AG08395 (cell line): ENCODE measurements at places on chromosomes 16 and 17.

GRCh38 chr17:14325618-14326167, 24.8 kb downstream of the HS3ST3B1 start:
- DNase-seq: no peak

GRCh38 chr17:82950525-82951102, 110.8 kb upstream of the ZNF750 start:
- DNase-seq: no peak

- DNase-seq: no peak
Measured at GRCh38 chr17:57255182-57255775, 1.0 kb upstream of the MSI2 start.

GRCh38 chr17:74369665-74370490, 2.6 kb downstream of the GPR142 start:
- DNase-seq: no peak

DNA sequence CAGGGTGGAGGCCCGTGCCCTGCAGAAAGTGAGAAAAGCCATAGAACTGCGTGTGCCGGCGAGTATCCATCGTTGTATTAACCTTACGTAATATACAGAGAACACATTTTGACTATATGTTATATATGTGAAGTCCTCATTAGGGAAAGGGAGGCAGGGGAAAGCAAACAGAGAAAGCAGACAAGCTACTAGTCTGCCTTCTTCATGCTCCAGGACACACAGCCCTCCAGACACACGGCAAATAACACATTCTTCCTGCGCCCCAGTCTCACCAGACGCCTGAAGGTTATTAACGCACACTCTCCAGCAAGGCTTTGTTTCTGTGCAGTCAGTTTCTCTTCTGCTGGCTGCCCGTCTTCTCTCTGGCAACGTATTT, 28.8 kb downstream of the PRDM7 start:
- DNase-seq: no peak

DNA sequence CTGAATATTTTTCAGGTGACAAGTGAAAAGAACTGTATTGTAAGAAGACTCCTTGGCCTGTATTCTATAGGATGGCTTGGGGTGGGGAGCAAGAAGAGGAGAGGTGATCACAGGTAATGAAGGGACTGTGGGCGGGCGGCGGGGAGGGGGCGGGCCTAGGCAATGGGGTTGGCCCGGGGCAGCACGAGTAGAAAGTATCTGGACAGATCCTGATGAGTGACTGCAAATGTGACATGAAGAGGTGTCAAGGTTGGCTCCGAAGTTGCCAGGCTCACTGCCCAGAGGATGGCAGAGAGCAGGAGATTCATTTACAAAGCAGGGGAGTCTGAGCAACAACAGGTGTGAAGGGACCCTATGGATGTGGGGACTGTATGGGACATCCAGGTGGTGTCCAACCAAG, 10.8 kb upstream of the G6PC1 start:
- no peak for DNase-seq

GRCh38 chr17:21061158-21061835, 18.5 kb upstream of the USP22 start:
- no peak for DNase-seq

DNA sequence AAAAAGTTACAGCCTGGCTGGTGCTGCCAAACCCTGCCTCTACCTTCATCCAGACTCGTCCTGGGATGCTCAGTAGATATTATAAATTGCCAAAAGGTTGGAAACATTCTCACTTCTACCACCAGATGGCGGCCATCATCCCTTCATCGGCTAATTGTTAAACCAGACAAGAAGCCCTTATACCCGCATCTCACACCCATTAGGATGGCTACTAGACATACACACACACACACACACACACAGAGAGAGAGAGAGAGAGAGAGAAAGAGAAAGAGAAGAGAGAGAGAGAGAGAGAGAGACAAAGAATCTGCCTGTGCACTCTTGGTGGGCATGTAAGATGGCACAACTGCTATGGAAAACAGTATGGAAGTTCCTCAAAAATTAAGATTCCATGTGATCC, 15.0 kb upstream of the SCIMP start:
- DNase-seq: peak; percentile 81

GRCh38 chr17:66727634-66728570, 107.0 kb upstream of the CACNG5 start:
- DNase-seq: peak; percentile 71

- no peak for DNase-seq
Measured at GRCh38 chr17:19713462-19713861, 2.9 kb downstream of the SLC47A2 start.

DNA sequence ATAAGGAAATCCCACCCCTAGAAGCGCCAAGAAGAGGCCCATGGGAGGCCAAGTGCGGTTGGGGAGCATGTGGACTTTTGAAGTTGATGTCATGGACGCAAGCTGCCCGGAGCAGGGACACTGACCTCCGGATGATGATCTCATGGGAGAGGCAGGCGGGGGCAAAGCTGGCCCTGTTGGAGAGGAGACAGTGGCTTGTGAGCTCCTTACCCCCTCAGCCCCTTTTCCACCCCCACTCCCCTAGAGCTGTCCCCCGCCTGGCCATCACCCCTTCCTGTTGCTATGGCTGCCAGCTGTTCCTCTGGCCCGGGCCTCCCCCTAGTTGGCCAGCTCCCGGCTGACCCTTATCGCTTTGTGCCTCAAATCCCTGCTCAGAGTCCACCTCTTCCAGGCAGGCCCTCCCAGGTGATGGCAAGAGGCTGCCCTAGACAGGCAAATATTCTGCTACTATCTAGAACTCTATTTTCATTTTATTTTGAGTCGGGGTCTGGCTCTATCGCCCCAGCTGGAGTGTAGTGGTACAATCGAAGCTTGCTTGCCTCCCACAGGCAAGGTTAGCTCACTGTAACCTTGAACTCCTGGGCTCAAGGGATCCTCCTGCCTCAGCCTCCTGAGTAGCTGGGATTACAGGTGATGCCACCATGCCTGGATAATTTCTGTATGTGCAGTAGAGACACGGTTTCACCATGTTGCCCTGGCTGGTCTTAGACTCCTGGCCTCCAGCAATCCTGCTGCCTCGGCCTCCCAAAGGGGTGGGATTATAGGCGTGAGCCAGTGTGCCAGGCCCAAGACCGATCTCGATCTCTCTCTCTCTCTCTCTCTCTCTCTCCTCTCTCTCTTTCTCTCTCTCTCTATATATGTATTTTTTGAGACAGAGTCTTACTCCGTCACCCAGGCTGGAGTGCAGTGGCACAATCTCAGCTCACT, 6.6 kb downstream of the NOTUM start:
- DNase-seq: no peak

- DNase-seq: no peak
Measured at GRCh38 chr17:19686400-19687090, 29.8 kb downstream of the SLC47A2 start.

DNA sequence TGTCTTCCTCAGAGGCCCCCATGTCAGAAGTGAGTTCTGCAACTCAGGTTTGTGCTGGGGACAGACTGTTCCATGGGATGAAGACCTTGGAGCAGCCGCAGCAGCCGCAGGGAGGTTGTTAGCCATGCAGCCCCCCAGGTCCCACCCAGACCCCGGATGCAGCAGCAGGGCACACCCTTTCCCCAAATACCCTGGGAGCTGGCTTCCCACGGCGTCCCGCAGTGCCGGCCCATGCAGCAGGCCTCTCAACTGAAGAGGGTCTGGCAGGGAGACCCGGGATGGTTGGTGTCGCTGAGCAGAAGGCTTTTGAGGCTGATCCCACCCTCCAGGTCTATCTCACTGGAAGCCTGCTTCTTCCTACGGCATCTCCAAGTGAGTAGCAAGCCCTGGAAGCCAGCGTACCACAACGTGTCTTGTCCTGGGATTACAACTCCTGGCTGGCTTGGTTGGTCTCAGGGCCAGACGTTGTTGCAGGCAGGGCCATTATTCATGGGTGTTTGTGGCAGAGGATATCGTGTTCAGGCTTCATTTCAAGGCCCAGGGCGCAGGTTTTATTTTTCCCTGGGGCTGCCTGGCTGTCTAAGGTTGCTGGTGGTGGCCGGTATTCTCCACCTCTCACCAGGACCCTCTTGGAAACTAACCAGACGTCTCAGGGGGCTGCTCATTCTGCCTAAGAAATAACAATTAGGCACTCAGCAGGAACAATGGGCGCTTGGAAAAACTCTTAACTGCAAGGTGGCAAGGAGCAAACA, 223.2 kb downstream of the C16orf95 start:
- DNase-seq: no peak

DNA sequence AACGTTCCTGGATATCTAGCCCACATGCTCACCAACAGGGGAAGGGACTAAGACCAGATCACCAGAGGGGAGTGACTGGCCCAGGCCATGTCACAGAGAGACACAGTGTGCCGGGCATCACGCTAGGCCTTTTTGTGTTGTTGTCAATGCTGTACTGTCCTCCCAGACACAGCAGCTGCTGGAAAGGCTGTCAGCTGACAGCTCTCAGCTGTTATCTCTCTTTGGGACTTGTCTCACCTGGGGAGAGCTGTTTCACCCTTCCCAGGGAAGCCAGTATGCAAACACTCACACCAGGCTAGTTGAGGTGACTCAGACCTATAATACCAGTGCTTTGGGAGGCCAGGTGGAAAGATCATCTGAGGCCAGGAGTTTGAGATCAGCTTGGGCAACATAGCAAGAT, 19.4 kb downstream of the UNC45B start:
- no peak for DNase-seq

GRCh38 chr17:72092710-72093322, 28.0 kb upstream of the SOX9 start:
- DNase-seq: no peak

- peak; percentile 100 for DNase-seq
Measured at GRCh38 chr17:74776044-74776962, at the start of gene NAT9. Gene NAT9, minus strand, starts transcription at chr17:74776345. Its CDS starts 647 bp downstream, at chr17:74775698.
